Activated CD4-positive, alpha-beta memory T cell treated with anti-CD3 and anti-CD28 coated beads, Interleukin-2, amount 10 ng/mL, durations not matched to agents 7 days and 5 days (primary cell): ENCODE measurements at places on chromosomes 5 and 9. TPM values are rescaled to one million over a fixed set of nuclear protein-coding genes. Genes with fewer than 3 reads are reported as not detected.
A peak's percentile ranks its signal among the peaks of the same experiment; 100 is the strongest.

DNA sequence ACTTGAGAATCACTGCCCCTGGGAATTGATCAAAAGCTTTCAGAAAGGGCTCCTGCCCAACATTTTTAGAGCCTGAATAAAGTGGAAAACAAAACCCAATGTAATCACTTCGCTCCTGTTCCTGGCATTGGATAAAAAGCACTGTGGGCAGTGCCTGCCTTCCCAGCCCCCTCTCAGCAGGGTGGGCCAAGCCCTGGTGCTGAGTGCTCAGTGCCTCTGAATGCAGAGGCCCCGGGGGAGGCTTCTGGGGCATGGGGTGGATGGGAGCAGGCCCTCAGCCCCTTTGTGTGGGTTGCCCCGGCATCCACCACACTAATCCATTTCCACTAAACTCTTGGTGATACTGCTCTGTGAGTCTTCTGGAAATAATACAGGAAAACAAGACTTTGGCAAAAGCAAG, 55.6 kb downstream of the CFAP90 start:
- no peaks in the 10 kb centered on the region for H3K36me3 ChIP-seq
- H3K4me1 ChIP-seq: no peaks in the 10 kb centered on the region
- H3K27ac ChIP-seq: no peak overlapping the region
- no peak for DNase-seq
- no peaks in the 10 kb centered on the region for H3K27me3 ChIP-seq

- no peak overlapping the region for H3K4me3 ChIP-seq
- no peak overlapping the region for H3K27ac ChIP-seq
- peaks cover 64% of the 10 kb centered on the region for H3K4me1 ChIP-seq
- DNase-seq: no peak
Measured at GRCh38 chr5:132445930-132446329, 44.6 kb downstream of the IRF1 start.

DNA sequence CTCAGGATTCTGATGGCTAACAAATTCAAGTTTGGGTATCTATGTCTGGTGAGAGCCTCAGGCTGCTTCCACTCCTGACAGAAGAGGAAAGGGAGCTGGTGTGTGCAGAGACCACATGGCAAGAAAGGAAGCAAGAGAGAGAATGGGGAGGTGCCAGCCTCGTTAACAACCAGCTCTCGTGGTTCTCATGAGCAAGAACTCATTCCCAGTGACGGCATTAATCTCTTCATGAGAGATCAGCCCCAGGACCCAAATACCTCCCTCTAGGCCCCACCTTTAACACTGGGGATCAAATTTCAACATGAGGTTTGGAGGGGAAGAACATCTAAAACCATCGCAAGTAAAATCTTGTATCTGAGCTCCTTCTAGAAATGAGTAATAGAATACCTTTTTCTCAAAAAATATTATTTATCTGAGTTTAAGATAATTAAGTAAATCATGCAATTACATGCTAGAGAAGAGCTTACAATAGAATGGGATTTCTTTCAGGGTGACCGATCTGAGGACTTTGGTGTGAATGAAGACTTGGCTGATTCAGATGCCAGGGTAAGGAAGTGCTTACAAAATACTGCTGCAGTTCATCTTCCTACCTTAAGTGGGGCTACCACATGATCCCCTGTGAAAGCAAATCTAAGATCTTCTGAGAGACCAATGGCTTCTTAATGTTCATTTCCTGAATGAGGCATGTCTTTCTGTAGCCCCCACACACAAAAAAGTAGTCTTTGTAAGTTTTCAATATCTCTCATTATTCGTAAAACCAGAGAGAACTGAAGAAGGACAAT, 11.5 kb downstream of the ANXA1 start:
- peak overlapping the region; percentile 64 for H3K27ac ChIP-seq
- no peaks in the 10 kb centered on the region for H3K27me3 ChIP-seq
- H3K36me3 ChIP-seq: peaks cover 86% of the 10 kb centered on the region
- DNase-seq: no peak

GRCh38 chr9:126293522-126293889, 33.1 kb upstream of the MVB12B start:
- H3K36me3 ChIP-seq: no peaks in the 10 kb centered on the region
- peaks cover 10% of the 10 kb centered on the region for H3K27me3 ChIP-seq
- no peak overlapping the region for H3K27ac ChIP-seq
- H3K4me3 ChIP-seq: no peak overlapping the region
- no peaks in the 10 kb centered on the region for H3K4me1 ChIP-seq
- no peak for DNase-seq

- no peak overlapping the region for H3K27ac ChIP-seq
- no peaks in the 10 kb centered on the region for H3K36me3 ChIP-seq
- DNase-seq: no peak
- H3K4me1 ChIP-seq: no peaks in the 10 kb centered on the region
- no peak overlapping the region for H3K4me3 ChIP-seq
Measured at GRCh38 chr5:5854087-5854486, 431.6 kb downstream of the ICE1 start.

- H3K27me3 ChIP-seq: no peaks in the 10 kb centered on the region
- no peak for DNase-seq
- no peaks in the 10 kb centered on the region for H3K36me3 ChIP-seq
- H3K4me3 ChIP-seq: no peak overlapping the region
Measured at GRCh38 chr5:18828351-18828750, 1159.6 kb downstream of the CDH18 start.

The NUDT12 gene
- total RNA-seq: 0.20 TPM

The HAND1 gene
- not detected for total RNA-seq

The HSD17B3 gene
- total RNA-seq: not detected

DNA sequence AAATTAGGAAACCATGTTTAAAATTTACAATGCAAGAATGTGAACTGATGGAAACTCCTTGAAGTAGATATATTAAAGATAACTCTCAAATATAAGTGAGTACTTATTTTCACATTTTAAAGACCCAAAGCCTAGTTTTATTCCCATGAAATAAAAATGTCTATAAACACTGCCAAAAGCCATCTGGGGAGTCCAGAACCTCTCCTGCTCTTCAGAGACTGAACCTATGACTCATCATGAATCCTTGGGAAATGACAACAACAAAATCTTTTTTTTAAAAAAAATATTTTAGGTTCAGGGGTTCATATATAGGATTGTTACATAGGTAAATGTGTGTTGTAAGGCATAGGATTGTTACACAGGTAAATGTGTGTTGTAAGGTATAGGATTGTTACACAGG, 33.8 kb upstream of the FYB1 start:
- H3K27ac ChIP-seq: no peak overlapping the region
- peaks cover 16% of the 10 kb centered on the region for H3K4me1 ChIP-seq
- peaks cover 3% of the 10 kb centered on the region for H3K27me3 ChIP-seq

The PLAC8L1 gene
- not detected for total RNA-seq

- H3K4me1 ChIP-seq: no peaks in the 10 kb centered on the region
- DNase-seq: no peak
- no peak overlapping the region for H3K4me3 ChIP-seq
- no peaks in the 10 kb centered on the region for H3K36me3 ChIP-seq
- no peaks in the 10 kb centered on the region for H3K27me3 ChIP-seq
Measured at GRCh38 chr5:166287866-166288265, 2003.6 kb upstream of the WWC1 start.

DNA sequence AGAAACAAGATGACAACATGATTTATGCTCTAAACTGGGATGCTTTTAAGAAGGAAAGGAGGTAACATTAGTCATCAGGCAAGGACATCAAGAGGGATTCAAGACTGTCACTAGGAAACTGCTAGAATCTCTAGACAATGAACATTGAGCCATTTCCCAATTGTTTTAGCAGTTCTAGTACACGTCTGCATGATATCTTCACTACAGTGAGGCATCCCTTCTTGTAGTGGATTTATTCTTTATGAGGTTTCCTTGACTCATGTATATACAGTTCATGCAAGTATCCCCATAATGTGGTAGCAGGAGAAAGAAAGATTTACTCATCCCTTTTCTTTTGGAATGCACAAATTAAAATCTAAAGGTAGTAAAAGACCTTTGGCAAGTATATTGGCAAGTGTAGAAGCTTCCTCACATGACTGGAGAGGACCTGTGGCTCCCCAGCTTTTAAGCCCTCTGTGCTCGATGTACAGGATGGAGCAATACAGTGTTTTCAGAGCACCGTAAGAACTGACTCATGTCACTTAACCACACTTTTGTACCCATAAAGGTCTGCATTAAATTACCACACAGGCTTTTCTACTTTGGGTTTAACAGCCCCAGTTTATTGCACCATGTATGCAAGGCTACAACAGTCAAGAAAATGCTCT, 335.9 kb downstream of the SEMA5A start:
- no peak overlapping the region for H3K4me3 ChIP-seq
- no peaks in the 10 kb centered on the region for H3K36me3 ChIP-seq
- DNase-seq: no peak
- no peaks in the 10 kb centered on the region for H3K27me3 ChIP-seq
- no peak overlapping the region for H3K27ac ChIP-seq

DNA sequence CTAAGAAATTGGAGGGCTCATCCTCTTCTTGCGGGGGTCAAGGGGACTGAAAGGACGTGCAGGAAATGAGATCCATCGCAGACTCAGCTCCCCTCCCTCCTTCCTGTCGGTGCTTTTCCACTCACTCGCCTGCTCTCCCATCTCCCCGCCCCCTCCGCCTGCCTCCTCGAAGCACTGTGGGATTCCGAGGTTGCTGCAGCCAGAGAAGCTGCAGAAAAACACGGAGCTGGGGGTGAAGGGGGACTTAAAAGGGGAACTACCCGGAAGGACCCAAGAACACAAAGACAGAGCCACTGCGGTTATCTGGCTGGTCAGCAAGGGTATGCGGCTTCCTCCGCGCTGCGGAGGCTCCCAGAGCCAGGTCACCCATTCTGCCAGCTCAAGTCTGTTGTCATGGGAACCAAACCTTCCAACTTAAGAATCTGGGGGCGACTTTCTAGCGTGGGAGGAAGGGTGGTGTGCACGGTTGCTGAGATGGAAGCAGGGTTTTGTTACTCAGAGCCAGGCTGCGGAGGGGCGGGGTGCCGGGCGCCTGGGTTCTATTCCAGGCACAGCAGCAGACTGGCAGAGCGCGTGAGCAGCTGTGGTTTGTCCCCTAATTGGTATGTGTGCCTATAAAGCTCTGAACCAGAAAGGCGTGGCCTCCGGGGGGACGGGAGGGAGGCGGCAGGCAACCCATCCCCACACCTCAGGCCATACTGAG, 24.9 kb downstream of the PCDHGC5 start:
- H3K36me3 ChIP-seq: peaks cover 46% of the 10 kb centered on the region
- H3K4me3 ChIP-seq: peak overlapping the region; percentile 24
- peak; percentile 23 for DNase-seq
- no peak overlapping the region for H3K27ac ChIP-seq
- no peaks in the 10 kb centered on the region for H3K27me3 ChIP-seq

The LAMC3 gene
- not detected for total RNA-seq

DNA sequence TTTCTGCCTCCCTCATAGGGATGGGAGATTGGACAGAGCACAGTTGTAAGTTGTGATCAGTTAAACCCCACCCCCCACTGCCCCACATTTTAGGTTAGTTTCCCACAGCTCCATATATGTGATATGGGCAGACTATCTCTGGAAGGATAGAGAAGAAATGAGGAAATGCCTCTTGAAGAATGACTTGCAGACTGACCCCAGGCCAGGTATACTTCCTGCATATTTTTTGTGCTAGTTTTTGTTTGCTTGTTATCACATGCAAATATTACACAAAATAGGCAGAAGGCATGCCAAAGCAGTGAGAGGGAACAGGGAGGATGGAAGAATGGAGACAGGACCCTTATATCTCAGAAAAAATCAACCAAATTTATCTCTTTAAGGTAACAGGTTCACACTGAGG, 10.1 kb upstream of the GLRX start:
- H3K4me3 ChIP-seq: no peak overlapping the region
- H3K4me1 ChIP-seq: peaks cover 42% of the 10 kb centered on the region
- DNase-seq: no peak
- H3K27me3 ChIP-seq: no peaks in the 10 kb centered on the region
- no peak overlapping the region for H3K27ac ChIP-seq
- no peaks in the 10 kb centered on the region for H3K36me3 ChIP-seq

DNA sequence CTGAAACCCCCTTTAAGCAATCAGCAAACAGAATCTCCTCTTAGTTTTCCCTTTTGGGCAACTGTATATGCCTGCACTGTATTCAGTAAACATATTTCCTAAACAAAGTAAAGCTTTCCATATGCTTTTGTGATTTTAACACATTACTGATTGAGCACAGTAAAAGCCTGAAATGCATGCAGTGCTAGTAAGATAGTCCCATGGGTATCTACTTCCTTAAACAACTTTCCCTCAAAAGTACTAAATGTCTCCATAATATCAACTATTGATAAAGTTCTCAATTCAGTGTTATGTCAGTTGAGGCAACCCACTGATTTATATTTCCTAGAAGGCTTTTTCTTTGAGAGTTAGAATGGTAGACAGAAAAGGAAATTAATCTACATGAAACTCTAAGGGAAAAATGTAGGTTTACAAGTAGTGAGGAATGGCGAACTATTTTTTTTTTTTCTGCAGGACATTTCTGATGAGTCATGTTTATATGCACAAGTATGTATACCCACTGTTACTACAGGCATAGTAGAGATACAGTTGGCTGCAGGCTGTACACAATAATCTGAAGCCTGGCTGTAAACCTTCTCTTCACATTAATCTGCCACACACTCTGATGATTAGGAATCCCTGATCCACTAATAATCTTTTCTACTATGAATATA, 31.2 kb upstream of the CEP120 start:
- DNase-seq: no peak
- no peaks in the 10 kb centered on the region for H3K36me3 ChIP-seq
- H3K4me3 ChIP-seq: no peak overlapping the region
- H3K27ac ChIP-seq: no peak overlapping the region
- H3K4me1 ChIP-seq: peaks cover 6% of the 10 kb centered on the region

GRCh38 chr9:78103971-78104433, 72.4 kb upstream of the GNAQ start:
- H3K36me3 ChIP-seq: peaks cover 25% of the 10 kb centered on the region
- H3K4me1 ChIP-seq: peaks cover 41% of the 10 kb centered on the region
- peak overlapping the region; percentile 19 for H3K4me3 ChIP-seq

DNA sequence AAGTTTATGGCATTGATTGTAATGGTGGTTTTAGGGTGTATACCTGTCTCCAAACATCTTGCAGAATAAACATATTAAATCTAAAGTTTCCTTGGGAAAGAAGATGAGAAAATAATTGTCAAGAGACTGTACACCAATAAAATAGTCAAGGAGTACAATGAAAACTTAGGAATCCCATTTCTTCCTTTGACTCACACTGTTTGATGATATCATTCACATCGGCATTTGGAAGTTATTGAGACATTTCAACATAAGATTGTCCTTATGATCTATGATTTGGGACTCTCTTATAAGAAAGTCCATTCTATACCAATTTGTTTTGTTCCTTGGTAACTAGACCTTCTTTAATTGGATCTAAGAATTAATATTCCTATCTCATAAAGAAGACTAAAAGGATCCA, 482.7 kb downstream of the RAB3C start:
- DNase-seq: no peak
- peaks cover 20% of the 10 kb centered on the region for H3K27me3 ChIP-seq
- H3K4me1 ChIP-seq: no peaks in the 10 kb centered on the region
- no peaks in the 10 kb centered on the region for H3K36me3 ChIP-seq
- no peak overlapping the region for H3K4me3 ChIP-seq
- no peak overlapping the region for H3K27ac ChIP-seq
